ENCODE measurements at places on chromosomes 4 and X.

GRCh38 chr4:182425302-182425701, 182.1 kb downstream of the TENM3 start:
- DNase-seq: no peak

DNA sequence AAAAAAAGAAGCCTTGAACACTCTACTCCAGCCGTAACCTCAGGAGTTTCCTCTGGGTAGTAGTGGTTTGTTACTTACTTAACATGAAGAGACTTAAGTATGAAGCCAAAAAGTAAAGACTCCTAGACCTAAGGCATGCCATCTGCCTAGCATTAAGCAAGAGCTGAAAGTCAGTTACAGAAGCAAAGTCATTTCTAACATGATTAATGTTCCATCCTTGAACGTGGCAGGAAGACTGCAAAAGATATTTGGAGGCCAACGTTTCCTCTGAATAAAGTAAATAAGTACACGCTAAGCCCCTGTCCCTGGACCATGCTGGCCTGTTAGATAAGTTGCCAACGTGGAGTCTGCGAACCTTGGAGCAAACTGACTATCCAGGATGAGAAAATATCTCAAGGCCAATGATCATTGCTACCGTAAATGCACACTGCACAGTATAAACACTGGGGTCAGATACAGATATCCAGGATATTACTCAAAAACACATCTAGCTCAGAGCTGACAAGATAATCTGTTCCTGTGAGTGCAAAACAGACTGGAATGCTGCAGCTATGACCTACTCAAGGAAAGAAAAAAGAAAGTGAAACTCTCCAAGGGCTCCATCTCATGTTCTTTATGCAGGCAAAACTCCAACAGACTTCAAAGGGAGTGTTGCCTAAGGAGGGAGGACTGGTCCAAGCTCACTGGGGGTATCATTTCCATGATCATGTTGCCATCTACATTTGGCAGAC, 255.8 kb downstream of the COL25A1 start:
- no peak for DNase-seq

DNA sequence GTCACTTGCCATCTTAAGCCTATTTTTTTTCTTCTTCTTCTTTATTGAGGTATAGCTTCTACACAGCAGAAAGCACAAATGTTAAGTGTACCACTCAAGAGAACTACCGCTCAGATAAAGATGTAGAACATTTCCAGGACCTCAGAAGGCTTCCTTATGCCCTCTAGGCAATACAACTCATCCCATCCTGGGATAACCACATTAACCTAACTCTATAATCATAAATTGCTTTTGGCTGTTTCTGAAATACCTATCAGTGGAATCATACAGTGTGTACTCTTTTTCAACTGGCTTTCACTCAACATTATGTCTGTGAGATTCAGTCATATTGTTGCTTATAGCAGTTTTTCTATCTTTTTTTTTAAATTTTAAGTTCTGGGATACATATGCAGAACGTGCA, 51.7 kb downstream of the ARFIP1 start:
- DNase-seq: no peak

DNA sequence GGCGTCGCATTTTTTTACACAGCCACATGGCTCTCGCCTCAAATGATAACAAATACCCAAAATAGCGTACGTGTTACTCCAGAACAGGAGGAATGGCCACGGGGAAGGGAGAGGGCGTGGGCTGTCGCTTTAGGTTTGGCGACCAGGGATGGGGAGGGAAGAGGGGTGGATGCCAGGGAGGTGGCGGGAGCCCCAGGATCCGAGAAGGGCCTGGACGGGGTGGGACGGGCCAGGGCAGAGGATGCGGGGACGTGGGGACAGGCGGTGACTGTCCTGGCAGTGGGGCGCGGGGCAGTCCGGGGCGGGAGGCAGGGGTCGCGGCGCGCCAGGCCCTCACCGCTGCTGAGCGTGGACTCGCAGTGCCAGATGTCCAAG, 631 bp downstream of the TMEM47 start:
- no peak for DNase-seq

- DNase-seq: no peak
Measured at GRCh38 chr4:174375422-174375821, 91.7 kb downstream of the CEP44 start.

- no peak for DNase-seq
Measured at GRCh38 chr4:35771571-35771970, 472.7 kb downstream of the ARAP2 start.

GRCh38 chr4:14877246-14878225, 124.7 kb upstream of the CPEB2 start:
- no peak for DNase-seq

DNA sequence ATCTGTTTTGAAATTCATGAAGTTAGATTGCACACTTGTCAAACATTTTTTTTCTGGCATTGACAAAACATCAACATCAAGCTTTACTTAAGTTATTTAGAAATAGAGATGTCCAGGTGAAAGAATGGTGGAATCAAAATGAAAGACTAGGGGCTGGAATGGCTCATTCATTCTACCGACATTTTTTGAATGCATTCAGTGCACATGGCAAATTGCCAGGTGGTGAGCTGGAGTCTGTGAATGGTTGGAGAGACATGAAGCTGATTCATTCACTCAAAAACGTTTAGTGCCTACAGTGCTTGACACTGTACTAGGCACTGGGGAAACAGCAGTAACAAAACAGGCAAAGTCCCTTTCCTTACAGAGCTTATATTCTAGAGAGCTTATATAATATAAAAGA, 292.4 kb downstream of the PPP1R2C start:
- DNase-seq: no peak

DNA sequence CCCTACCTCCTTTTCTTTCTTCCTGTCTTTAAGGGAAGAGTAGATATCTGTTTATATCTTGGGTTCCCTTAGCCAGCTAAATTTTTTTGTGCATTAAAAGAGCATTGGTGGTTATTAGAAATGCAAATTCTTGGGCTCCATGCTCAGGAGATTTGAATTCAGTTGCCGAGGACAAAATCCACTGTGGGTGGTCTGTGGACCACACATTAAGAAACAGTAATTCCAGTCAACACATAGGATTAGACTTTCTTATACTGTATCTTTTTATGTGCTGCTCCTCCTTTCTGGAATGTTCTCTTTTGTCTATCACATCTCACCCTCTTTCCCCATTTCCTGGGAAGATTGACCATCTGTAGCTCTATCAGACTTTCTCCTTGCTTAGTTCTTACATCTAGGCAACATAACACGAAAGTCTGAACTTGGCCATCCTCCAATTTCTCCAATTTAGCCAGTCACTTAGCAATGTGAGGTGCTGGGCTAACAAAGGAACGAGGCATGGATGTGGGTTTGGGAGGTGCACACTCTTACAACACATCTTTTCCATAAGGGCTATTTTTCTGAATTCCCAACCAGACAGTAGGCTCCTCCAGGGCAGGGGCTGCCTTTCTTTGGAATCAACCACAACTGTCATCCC, 5.3 kb upstream of the PDLIM3 start:
- DNase-seq: no peak

GRCh38 chrX:84064164-84064563, 123.8 kb downstream of the RPS6KA6 start:
- no peak for DNase-seq

GRCh38 chr4:74189331-74190043, 31.6 kb downstream of the MTHFD2L start:
- no peak for DNase-seq

DNA sequence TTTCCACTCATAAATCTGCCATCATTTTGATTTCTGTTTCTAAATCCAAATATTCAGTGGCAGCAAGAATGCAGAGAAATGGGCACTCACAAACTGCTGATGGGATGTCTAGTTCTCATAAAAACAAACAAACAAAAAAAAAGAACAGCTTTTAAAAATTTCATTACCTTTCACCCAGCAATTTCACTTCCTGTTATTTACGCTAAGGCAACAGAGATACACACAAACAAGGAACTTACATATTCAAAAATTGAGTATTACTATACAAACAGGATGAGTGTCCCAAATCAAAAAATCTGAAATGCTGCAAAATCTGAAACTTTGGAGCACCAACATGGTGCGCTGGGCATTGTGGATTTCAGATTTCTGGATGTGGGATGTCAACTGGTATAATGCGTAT, 36.4 kb downstream of the FAT1 start:
- DNase-seq: no peak

- no peak for DNase-seq
Measured at GRCh38 chrX:154091678-154092077, 5.8 kb downstream of the MECP2 start.
